ENCODE measurements at places on chromosomes 5 and 9.
A peak's percentile ranks its signal among the peaks of the same experiment; 100 is the strongest.

DNA sequence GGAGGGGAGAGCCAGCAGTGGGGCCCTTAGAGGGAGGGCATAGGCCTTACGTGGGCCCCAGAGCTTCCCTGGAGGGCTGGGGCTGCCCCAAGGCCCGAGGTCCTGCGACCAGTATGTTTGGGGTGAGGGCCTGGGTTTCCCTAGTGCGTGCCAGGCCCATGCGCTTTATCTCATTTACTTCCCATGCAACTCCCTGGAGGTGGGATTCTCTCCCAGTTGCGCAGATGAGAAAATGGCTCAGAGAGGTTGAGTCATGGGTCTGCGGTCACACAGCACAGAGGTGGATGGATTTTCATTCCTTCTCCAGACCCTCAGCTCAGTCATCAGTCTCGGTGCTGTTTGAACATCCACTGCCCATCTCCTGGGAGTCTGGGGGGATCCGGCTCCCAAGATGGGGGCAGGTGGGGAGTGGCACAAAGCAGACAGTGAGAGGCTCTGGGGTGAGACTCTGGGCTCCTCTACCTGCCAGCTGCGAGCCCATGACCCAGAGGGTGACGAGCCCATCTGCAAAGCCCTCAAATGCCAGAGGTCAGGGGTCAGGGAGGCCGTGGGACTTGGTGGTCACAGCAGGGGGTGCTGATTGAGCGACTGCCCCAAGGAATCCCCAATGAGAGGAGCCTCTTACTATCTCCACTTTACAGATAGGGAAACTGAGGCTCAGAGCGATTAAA is 171.2 kb downstream of the GAPVD1 start:
- DNase-seq: no peak

- DNase-seq: no peak
Observed at GRCh38 chr5:156051972-156052371, 275.0 kb upstream of the SGCD start.

DNA sequence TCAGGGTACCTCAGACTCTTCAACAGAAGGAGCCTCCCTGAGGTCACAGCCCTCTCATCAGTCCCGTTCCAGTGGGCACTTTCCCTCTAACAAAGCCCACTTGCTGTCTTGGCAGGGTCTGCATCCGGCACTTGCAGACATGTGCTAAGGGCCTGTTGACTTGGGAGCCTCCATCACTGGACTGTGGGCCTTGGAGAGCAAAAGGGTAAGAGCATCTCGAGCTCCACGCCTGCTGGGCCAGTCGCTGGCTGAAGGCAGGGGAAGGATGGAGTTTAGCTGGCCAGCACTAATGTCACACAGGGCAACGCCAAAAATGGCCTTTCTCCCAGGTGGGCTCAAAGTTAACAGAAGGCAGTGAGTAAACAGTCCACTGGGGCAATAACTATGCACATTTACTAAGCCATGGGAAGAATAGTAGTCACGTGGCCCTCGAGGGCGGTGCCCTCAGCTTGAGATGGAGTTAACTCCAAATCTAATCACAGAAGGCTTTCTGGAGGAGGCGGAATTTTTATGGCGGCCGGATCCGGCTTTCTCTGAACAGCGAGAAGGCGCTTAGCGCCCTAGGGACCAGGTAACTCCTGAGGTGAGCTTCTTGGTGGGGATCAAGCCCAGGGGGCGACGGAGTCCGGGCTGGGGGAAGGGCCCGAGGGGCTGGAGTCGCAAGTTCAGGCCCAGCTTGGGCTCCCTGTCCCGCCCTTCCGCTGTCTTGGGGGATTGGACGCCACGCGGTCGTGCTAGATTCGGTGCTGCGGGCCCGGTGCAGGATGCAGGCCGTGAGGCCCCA is 2.0 kb upstream of the NSD1 start:
- no peak for DNase-seq

GRCh38 chr9:23830929-23831730 is 5.1 kb upstream of the ELAVL2 start:
- DNase-seq: peak; percentile 15

GRCh38 chr5:133445744-133446143 is 166.6 kb downstream of the FSTL4 start:
- DNase-seq: no peak

DNA sequence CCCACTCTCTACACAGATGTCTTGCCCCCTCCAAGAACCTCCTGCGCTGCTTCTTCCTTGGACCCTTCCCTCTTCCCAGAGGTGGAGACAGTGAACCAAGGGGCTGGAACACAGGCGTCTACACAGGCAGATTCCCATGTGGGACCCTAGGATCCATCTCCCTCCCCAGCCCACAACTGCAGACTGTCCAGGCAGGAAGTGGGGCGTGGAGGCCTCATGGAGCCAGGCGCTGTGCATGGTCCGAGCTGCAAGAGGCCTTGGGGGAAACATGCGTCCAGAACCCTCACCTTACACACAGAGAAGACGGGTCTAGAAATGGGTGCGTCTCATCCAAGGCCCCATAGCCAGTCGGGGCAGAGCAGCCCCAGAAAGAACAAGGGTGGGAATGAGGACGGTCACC is 117.5 kb downstream of the VAV2 start:
- no peak for DNase-seq

DNA sequence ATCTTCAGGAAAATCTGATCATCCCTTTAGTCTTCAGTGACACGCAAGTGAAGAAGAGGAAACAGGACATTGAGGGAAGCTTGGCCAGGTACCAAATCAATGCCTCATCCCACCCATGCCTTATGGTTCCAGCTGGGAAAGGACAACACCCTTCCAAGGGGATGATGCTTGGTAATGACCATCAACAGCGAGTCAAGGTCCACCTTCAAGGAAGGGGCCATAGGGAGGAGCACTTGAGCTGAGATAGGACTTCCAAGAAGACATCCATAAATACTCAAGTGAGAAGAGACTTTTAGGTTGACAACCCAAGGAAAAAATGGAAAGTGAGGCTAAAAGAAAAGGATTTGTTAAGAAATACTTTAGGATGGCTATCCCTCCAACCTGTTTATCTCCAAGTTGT is 27.1 kb upstream of the GAS1 start:
- no peak for DNase-seq

DNA sequence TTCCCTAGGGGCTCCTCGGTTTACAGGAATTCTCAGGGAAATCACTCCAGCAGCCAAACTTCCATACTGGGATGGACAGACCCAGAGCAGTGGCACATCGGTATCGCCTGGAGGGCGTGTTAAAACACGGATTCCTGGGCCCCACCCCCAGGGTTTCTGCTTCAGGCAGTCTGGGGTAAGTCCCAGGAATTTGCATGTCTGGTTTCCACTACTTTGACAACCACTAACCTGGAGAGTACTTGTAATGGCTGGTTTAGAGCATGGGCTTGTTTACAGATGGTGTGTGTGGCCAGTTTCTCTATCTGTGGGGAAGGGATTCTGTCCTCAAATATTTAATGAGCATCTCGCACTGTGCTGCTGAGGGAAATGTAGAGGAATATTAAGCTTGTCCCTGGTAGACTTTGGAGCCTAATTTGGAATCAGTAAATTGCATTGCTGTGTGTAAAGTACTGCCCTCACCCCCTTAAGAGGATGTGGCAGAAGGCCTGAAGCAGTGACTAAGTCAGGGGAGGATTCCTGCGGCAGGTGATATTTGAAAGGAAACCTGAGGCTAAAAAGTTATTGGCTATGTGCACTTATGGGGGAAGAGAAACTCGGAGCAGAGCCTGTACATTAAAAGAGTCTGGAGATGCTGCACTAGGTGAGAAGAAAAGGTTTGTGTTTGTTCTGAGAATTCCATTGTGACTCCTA is 18.6 kb upstream of the TJP2 start:
- no peak for DNase-seq

- peak; percentile 49 for DNase-seq
Observed at GRCh38 chr5:67361932-67362729, 165.5 kb upstream of the CD180 start.

DNA sequence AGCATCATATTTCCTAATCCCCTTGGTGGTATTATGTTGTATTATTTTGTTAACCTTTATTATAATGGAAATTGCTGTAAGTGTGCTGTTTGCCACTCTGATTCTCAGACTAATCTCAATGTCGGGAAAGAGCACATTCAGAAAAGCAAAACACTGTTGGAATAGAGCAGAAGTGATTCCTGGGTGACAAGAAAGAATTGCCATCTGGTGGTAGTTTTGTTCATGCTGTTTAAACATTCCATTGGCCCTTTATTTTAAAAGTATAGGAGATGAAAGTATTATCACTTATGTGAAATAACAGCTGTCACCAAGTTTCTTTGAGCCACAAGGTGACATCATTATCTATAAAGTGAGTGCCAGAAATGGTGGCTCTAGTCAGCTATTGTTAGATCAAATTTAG is 301.3 kb upstream of the SGCD start:
- DNase-seq: no peak

- no peak for DNase-seq
Observed at GRCh38 chr5:151040211-151040747, 19.9 kb downstream of the GPX3 start.

DNA sequence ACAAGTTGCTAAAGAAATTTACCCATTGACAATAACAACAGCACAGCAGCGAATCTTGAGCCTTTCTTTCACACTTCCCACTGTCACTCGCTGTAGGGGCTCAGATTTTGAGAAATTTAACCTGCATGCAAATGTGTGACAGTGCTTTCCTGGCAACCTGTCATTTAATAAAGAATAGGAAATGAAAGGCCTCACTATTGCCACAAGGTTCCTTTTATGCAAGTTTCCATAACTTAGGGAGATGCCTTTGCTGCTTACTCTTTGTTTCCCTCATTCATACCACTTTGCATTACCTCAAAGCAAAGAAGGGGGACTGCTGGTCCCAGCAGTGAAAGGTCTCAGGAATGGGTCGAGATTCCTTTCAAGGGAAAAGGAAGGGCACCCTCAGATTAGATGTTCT is 49.5 kb downstream of the PTCD2 start:
- DNase-seq: no peak

DNA sequence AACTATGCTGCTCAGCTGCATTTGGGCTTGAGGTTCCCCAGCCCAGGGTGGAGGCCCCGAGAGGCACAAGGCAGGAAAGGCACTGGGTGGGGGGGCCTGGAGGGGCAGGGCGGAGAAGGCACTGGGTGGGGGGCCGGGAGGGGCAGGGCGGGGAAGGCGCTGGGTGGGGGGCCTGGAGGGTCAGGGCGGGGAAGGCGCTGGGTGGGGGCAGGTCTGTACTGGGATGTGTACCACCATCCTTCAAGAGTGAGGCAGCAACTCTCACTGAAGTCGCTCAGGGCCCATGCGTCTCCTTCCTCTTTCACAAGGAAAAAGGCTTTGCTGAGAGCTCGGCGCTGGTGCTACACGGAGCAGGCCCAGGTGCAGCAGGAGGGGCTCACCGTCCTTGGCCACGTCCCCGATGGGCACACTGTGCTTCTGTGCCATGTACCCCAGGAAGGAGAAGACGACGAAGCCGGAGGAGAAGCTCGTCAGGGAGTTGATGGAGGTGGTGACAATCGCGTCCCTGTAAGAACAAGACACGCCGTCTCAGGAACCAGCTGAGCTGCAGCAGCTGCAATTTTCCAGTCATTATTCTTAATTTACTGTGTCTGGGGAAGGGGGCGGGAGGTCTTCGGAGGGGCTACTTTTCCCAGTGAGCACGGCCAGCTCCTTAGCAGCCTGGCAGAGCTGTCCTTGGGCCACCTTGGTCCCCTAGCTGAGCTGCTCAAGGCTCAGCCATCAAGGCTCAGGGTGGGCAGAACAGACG is 30.8 kb downstream of the SLC6A3 start:
- peak; percentile 75 for DNase-seq

DNA sequence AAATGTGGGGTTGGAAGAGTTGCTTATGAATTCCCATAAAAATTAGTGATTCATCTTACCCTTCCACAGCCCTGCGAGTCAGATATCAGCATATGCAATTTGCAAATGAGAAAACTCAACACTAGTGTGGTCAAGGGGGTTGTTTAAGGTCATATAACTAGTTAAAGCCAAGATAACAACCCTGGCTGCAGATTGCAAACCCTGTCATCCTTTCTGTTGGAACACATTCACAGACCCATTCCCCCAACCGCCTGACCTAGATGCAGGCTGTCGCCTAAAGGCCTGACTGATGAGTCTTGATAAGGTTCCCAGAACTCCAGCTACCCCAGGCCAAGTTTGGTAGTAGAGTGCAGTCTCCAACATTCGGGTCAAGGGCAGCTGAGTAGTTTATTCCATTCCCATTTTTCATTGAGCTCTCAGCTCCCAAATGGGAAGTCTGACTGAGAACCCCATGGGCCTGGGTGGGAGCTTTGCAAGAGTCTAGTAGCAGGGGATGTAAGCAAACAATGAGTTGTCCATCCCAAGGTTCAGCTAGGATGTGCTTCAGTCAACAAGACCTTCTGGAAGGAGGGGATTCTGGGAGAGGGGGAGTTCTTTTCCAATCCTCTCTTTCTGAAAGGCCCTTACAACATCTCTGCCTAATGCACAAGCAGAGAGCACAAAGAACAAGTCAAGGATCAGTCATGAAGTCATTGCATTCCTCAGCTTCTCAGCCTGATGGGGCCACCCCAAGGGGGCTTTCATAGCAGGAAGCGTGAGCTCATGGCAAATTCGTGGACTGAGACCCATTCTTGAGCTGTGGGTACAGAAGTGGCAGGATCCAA is 40.3 kb downstream of the ADAM19 start:
- no peak for DNase-seq

GRCh38 chr5:50995285-50995942 is 329.0 kb downstream of the PARP8 start:
- DNase-seq: no peak

- DNase-seq: no peak
Observed at GRCh38 chr9:123097430-123098095, 64.1 kb downstream of the GPR21 start.

DNA sequence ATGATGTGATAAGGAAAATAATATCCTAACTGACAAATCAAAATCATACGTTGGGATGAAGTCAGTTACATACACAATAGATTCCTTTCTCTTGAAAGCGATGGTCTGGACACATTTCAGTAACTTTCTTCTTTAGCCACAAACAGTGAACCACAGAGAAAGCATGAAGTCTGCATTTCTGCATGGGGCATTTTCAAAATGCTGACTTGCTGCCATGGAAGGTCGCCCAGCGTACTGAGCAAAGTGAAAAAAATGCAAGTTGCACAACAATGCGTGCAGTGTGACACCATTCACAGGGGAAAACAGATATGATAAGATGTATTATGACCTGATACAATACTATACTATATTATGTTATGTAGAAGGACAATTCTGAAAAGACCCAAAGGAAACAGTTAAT is 146.3 kb downstream of the SNX18 start:
- DNase-seq: no peak

DNA sequence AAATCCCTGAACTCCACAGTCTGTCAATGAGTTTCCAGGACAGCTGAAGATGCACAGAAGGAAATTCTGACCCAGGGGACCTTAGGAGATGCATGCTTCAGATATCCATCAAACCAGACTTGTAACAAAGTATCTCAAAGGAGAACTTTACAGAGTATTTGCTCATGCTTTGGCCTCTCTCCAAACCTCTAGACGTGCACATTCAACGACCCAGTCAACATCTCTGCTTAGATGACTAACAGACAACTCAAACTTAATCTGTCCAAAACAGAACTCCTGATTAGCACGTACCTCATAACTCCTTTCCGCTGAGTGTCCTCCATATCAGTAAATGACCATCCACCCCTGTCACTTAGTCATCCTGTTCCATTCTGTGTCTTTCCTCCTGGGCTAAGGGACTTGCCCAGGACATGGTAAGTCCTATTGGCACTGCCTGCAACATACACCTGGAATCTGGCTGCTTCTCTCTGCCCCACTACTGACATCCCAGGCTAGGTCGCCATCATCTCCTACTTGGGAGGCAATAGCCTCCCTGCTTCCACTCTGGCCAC is 107.4 kb downstream of the LMNB1 start:
- DNase-seq: no peak

- DNase-seq: no peak
Observed at GRCh38 chr9:127457191-127457878, 6.0 kb downstream of the LRSAM1 start.

All from SK-N-SH (cell line).